ENCODE measurements at places on chromosomes 6 and 20. TPM values are rescaled to one million over a fixed set of nuclear protein-coding genes. Genes with fewer than 3 reads are reported as not detected.

- no peak overlapping the region for H3K27ac ChIP-seq
- no peaks in the 10 kb centered on the region for H3K36me3 ChIP-seq
- no peak for DNase-seq
- no peak overlapping the region for H3K4me3 ChIP-seq
- no peaks in the 10 kb centered on the region for H3K27me3 ChIP-seq
Observed at GRCh38 chr6:37668251-37668650, 29.4 kb downstream of the MDGA1 start.

- DNase-seq, result no peak
- no peaks in the 10 kb centered on the region for H3K36me3 ChIP-seq
- H3K27me3 ChIP-seq, result no peaks in the 10 kb centered on the region
- H3K27ac ChIP-seq, result no peak overlapping the region
Observed at GRCh38 chr6:15096894-15097837, 148.7 kb upstream of the JARID2 start.

GRCh38 chr6:102015431-102015830, 621.9 kb downstream of the GRIK2 start:
- DNase-seq, result no peak
- H3K27ac ChIP-seq, result no peak overlapping the region
- no peak overlapping the region for H3K4me3 ChIP-seq
- H3K27me3 ChIP-seq, result no peaks in the 10 kb centered on the region

DNA sequence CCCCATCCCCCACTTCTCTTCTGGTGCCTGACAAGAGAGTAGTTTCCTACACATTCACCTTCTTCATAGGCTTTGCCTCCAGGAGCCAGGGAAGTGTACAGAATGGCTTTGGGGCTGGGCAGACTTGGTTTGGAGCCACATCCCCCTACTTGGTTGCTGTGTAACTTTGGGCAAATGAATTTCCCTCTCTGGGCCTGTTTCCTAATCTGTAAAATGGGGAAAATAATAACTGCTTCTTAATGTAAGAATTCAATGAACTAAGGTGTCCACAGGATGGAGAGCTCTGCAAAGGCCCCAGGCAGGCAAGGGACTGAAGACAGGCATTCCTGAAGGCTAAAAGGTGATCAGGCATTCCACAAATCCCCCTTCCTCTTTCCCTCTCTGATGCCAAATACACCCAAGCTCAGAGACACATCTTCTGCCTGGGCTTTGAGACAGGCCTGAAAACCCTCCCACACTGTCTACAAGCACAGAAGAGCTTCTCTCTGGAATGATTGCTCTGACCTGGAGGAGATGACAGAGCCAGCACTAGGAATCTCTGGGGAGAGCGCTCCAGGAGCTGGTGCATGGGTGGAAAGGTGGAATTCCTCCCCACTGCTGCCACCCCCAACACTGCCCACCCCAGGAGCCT, 6.9 kb upstream of the C20orf203 start:
- no peak for DNase-seq
- peaks cover 7% of the 10 kb centered on the region for H3K4me1 ChIP-seq
- no peak overlapping the region for H3K27ac ChIP-seq
- H3K27me3 ChIP-seq, result no peaks in the 10 kb centered on the region
- H3K4me3 ChIP-seq, result no peak overlapping the region

- H3K4me1 ChIP-seq, result no peaks in the 10 kb centered on the region
- no peak overlapping the region for H3K4me3 ChIP-seq
- no peak for DNase-seq
- H3K27ac ChIP-seq, result no peak overlapping the region
- no peaks in the 10 kb centered on the region for H3K36me3 ChIP-seq
- no peaks in the 10 kb centered on the region for H3K27me3 ChIP-seq
Observed at GRCh38 chr6:45979311-45979710, 36.3 kb downstream of the CLIC5 start.

Gene FRS3
- 14.6 TPM for total RNA-seq

Gene FOXC1
- 10.1 TPM for total RNA-seq

Gene ZBTB12
- 28.2 TPM for total RNA-seq

Gene ZNF334
- 31.8 TPM for total RNA-seq

Gene SCRT2
- not detected for total RNA-seq

Gene BPIFB4
- not detected for total RNA-seq
